Left renal cortex interstitium (tissue), 4 donors: ENCODE measurements at places on chromosomes 1 and 21. TPM values are rescaled to one million over a fixed set of nuclear protein-coding genes. Genes with fewer than 3 reads are reported as not detected.

DNA sequence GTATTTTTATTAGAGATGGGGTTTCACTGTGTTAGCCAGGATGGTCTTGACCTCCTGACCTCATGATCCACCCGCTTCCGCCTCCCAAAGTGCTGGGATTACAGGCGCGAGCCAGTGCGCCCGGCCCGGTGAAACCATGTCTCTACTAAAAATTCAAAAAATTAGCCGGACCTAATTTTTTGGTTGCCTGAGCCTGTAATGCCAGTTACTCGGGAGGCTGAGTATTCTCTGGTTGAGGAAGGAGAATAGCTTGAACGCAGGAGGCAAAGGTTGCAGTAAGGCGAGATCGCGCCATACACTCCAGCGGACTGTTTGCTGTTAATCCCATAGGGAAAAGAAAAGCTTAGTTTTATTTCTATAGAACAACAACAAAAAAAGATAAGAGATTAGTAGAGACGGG, 29.9 kb upstream of the HJV start:
- DNase-seq: no peak

CLCA2 gene
- polyA plus RNA-seq: not detected

CELA3B gene
- not detected for polyA plus RNA-seq

DNA sequence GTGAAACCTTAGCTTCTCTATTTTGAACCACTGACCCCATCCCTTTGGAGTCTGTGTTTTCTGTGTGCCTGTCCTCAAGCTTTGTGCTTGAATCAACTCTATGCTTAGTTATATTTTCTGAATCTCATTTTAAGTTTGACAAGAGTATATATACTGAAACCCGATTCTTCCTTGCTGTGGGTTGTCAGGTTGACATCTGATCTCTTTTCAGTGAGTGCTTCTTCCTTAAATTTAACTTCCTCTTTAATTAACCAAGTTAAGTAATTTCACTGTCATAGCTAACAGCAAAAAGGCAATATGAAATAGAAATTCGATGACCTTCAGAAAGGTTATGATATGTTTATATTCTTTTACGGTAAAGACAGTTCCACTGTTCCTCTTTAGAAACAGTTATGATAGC, 69.4 kb downstream of the C1orf21 start:
- no peak for DNase-seq

DNA sequence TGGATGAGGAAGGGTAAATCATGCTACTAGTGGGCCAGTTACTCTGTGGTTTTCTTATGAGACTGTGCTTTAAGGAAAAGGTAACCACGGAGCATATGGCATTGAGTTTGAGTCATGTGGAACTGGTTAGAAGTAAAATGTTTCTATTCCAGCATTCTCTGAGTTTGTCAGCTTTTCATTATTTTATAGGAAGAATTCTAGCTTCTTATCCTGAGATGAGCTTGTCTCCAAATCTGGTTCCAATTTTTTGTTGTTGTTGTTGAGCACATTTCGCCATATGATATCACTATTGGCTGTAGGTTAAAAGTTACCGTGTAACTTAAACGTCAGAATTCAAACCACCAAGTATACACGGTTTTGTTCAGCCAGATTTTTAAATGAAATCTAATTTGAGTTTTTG, 69.9 kb downstream of the ATF6 start:
- DNase-seq: no peak

- DNase-seq: peak; percentile 6
These were observed 567.6 kb downstream of the MRPL39 start for GRCh38 chr21:25039461-25040380.

- DNase-seq: no peak
These were observed at the start of gene TMCO2 for GRCh38 chr1:40247655-40248054. Gene TMCO2 (plus strand): TSS chr1:40247937. CDS start chr1:40247994, 57 bp downstream.

GRCh38 chr1:9018333-9018732, 7.9 kb downstream of the SLC2A7 start:
- peak; percentile 23 for DNase-seq

GRCh38 chr1:92843046-92843423, 11.2 kb downstream of the RPL5 start:
- DNase-seq: no peak

METTL18 gene
- 14.9 TPM for polyA plus RNA-seq

DNA sequence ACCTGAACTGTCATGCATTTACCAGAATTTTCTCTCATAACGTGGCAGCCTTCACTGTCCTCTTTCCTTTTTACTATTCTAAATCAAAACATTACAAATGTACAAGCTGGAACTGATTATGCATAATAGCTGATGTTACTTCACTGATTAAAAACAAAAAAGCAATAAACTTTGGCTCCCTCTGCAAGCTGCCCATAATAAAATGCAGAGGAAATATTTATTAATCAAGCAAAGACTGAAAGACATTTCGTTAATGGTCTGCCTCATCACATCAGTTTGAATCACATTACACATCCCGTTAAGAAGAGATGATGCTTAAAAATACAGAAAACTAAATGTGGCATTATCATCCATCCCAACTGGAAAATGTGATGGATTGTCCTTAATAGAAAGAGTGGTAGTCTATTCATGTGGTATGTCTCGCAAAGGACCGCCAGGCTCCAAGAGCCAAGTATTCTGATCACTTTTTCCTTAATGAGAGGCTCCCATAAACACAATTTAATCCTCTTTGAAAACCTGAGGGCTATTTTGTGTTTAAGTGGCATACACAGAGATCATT, 225.3 kb downstream of the RGS7 start:
- no peak for DNase-seq

NPPA gene
- polyA plus RNA-seq: not detected

DNA sequence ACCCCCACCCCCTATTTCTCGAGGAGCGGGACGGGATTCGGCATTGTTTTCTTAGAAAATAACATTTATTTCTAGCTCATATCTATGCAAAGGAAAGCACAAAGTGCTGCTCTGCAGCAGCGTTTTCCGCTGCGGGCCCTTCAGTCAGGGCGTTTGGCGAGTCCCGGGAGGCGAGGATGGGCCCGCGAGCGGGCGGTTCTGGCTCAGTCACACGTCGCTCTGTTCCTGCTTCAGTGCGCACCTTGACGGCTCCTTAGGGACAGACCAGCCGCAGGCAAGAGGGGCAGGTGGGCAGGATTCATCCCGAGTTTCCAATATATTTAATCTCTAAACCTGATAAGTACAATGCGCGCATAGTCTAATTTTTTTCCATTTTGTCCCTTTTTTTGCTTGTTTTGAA, 5.7 kb downstream of the DMRTA2 start:
- DNase-seq: no peak

PHACTR4 gene
- polyA plus RNA-seq: 61.5 TPM

NEK2 gene
- 18.6 TPM for polyA plus RNA-seq

DNA sequence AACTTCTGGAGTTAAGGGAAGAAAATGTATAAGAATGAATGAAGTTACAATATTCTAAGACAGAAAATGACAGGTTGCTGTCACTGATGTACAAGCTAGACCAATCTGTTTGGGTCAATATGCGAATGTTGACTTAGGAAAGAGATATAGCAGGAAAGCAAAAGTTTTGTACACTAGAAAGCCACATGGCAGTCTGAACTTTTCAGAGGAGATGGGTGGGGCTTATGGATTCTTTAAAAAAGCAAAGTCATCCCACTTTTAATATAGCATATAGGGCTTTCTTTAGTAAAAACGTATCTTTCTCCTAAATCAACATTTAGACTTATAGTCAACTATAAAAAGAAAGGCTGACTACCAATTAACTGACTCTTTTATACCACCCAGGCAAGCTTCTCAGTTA, 381.2 kb downstream of the PTPRC start:
- DNase-seq: no peak

- DNase-seq: no peak
These were observed 31.5 kb downstream of the DPT start for GRCh38 chr1:168697356-168698126.

- DNase-seq: no peak
These were observed 19.7 kb downstream of the VASH2 start for GRCh38 chr1:212970085-212970484.

CD1D gene
- polyA plus RNA-seq: 5.4 TPM

DNA sequence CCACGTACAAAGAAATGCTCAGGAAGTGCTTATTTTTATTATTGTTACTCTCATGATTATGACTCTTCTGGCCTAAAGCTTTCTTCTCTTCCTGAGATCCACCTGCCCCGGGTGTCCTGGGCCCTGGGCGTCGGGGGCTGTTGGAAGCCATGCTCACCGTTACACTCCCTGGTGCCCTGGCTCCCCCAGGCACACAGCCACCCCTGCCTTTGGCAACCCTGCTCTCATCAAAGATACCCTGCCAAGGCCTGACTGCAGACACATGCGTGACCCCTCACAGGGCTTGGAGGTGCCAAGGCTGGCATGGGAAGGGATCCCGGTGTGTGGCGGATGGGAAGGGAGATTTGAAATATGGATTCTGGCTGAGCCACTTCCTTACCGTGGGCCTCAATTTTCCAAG, 3.3 kb upstream of the KISS1 start:
- DNase-seq: no peak

GPR37L1 gene
- polyA plus RNA-seq: 0.05 TPM

DNA sequence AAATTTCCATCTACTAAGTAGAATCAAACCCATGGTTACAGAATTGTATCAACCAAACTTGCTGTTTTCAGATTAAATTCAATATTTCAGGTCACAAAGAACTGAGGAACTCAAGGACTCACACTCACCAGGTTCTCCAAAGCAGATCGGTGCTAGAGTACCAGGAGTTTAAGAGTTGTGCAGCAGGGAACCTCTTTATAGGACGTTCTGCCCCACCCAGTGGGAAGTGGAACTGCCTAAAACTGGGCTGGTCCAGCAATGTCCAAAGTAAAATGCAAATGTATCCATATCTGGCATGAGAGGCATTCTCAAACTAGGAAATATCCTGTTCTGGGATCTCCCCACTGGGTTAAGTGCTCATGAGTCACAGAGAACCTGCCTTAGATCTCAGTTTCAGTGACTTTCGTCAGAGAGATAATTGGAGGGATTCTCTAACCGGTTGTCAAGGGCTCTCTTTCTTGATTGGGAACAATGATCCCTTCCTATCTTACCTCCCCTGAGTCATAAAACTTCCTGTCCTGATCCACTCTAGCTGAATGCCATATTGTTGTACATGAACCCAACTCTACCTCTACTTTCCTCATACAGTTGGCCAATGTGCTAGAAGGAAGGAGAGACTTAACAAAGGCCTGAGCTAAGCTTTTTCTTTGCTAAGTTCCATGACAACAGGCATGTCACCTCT, at the start of gene SPRR2D:
Gene SPRR2D, minus strand, starts transcription at position 171 of the 682 bp plus-strand sequence. CDS start 774 bp downstream, outside the sequence.
- no peak for DNase-seq

- no peak for DNase-seq
These were observed 12.6 kb upstream of the HMCN1 start for GRCh38 chr1:185721553-185721952.

GRCh38 chr1:27397749-27398148, 5.3 kb downstream of the GPR3 start:
- DNase-seq: no peak

DNA sequence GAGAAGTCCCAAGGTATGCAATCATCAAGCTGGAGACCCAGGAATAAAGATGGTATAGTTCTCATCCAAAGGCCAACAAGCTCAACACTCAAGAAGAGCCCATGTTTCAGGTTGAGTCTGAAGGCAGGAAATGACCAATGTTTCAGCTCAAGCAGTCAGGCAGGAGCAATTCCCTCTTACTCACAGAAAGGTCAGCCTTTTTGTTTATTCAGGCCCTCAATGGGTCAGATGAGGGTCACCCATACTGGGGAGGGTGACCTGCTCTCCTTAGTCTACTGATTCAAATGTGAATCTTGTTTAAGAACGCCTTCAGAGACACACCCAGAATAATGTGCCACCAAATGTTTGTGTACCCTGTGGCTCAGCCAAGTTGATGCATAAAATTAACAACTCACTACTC, 262.4 kb downstream of the USP25 start:
- no peak for DNase-seq

- DNase-seq: no peak
These were observed 10.1 kb upstream of the GUCA2B start for GRCh38 chr1:42142894-42143675.

GRCh38 chr21:15355066-15355465, 290.3 kb upstream of the NRIP1 start:
- DNase-seq: no peak

DNA sequence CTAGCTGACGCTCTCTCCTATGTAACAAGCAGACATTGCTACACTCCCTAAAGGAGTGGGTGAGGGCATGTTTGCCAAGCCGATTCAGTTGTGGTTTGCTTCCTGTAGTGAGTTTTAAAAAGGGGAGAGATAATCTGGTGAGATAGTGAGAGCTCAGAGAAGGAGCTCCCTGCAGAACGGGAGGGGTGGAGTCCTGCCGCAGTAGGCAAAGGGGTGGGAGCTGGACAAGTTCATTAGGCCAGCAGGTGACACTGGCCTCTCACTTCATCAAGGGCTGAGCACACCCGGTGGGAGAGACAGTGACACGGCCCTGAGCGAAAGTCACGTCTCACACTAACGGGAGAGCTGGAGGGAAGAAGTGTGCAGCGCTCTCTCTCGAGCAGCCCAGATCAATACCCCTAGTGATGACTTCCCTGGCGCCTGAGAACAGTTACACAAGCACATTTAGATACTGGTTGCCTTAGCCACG, 144.0 kb upstream of the CD34 start:
- DNase-seq: no peak

RGSL1 gene
- polyA plus RNA-seq: not detected

FCRL2 gene
- polyA plus RNA-seq: not detected

S100A7A gene
- not detected for polyA plus RNA-seq

DNA sequence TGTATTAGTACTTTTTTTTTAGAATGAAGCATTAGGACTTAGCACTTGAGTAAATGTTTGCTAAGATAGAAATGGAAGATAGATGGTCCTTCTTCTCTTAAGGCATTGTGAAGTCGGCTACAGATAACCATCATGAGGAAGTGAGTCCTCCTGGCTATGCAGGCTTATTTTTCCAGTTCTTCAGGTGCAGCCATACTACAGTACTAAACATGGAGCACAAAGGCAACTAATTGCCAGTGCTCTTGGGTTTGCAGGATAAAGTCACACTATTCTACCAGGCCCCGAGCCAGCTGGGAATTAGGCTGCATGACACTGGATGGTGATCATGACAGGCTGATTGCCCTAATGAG, 197.3 kb upstream of the SGIP1 start:
- DNase-seq: no peak

APOBEC4 gene
- polyA plus RNA-seq: not detected

- DNase-seq: no peak
These were observed 68.7 kb upstream of the MPC2 start for GRCh38 chr1:168005529-168005928.

GRCh38 chr1:36554323-36554628, 71.6 kb upstream of the CSF3R start:
- DNase-seq: no peak

DNA sequence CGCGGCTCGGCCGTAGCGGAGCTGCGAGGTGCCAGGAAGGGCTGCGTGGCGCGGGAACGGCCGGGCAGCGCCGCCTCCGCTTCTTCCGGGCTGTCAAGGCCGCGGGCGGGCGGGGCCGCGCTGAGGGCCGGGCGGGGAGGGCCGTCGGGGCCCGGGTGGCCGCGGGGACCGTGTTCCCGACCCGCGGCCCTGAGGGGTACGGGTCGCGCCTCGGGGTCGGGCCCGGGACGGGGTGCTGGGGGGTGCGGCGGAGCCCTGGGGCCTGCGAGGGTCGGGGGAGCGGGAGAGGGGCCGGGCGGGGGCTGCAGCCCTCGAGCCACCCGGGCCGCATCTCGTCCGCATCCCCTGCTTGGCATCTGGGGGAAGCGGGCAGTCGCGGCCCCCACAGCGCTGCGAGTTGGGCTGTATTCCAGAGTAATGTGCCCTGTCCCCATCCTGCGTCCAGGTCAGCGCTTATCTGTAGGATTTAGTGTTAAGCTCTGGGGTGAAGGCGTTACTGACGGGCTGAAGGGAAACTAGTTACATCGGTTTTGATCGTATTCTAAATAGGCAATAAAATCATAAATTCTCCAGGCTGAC, 379 bp downstream of the RER1 start:
- no peak for DNase-seq
